ENCODE measurements at places on chromosomes 3 and 15. TPM values are rescaled to one million over a fixed set of nuclear protein-coding genes. Genes with fewer than 3 reads are reported as not detected.
A peak's percentile ranks its signal among the peaks of the same experiment; 100 is the strongest.

GRCh38 chr3:112642912-112643506 is 2.1 kb upstream of the CCDC80 start:
- no peak overlapping the region for H3K27ac ChIP-seq
- H3K27me3 ChIP-seq, result no peaks in the 10 kb centered on the region
- H3K36me3 ChIP-seq, result peaks cover 8% of the 10 kb centered on the region
- peaks cover 28% of the 10 kb centered on the region for H3K4me1 ChIP-seq

- H3K27ac ChIP-seq, result no peak overlapping the region
- H3K27me3 ChIP-seq, result no peaks in the 10 kb centered on the region
- peak; percentile 4 for DNase-seq
These were observed 79.2 kb upstream of the TPRG1 start for GRCh38 chr3:189092547-189092946.

DNA sequence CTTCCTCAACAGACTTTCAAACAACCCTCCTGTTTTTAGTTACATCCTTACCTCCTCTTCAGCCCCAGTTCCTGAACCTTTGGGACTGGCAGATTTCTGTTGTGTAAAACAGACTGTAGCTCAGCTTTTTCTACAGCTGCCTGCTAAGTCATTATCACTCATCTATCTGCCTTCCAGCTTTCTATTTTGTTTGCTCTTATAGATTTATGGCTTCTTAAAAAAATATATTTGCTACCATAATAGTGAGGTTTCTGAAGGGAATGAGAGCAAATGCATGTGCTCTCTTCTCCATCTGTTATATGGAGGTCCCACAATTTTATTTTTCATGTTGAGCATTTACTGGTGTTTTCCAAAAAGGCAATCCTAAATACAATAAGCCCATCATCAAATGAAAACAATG is 18.2 kb upstream of the GJD2 start:
- DNase-seq, result no peak
- no peak overlapping the region for H3K4me3 ChIP-seq
- no peaks in the 10 kb centered on the region for H3K4me1 ChIP-seq
- H3K27ac ChIP-seq, result no peak overlapping the region

DNA sequence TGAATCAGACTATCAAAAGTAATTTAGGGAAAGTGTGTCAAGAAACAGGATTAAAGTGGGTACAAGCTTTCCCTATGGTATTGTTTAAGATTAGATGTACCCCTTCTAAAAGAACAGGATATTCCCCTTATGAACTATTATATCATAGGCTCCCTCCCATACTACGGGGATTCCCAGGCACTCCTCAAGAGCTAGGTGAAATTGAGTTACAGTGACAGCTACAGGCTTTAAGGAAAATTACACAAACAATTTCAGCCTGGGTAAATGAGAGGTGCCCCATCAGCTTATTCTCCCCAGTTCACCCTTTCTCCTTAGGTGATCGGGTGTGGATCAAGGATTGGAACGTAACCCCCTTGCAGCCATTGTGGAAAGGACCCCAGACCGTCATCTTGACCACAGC is 240.8 kb upstream of the CNTN6 start:
- no peaks in the 10 kb centered on the region for H3K4me1 ChIP-seq
- H3K27ac ChIP-seq, result no peak overlapping the region
- H3K27me3 ChIP-seq, result no peaks in the 10 kb centered on the region
- H3K4me3 ChIP-seq, result no peak overlapping the region
- no peak for DNase-seq

The ZNF80 gene
- total RNA-seq, result not detected

DNA sequence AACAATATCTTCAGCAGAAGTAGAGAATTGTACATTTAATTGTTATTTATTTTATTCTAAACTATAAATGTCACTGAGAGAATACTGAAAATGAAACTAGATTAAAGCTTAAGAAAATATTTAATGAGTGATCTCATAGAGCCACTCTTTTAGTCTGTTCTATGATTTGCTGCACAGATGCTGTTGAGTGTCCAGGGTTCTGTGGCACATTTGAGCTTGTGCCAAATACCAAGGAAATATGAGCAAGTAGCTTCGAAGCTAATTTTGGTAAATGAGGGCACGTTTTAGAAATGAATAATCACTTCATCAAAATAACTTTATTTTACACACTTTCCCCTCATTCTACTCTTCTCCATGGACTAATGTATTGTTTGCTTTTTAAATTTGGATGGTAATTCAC is 53.6 kb upstream of the THRB start:
- no peaks in the 10 kb centered on the region for H3K36me3 ChIP-seq
- no peak for DNase-seq
- H3K27me3 ChIP-seq, result no peaks in the 10 kb centered on the region
- no peak overlapping the region for H3K27ac ChIP-seq
- no peaks in the 10 kb centered on the region for H3K4me1 ChIP-seq
- no peak overlapping the region for H3K4me3 ChIP-seq

DNA sequence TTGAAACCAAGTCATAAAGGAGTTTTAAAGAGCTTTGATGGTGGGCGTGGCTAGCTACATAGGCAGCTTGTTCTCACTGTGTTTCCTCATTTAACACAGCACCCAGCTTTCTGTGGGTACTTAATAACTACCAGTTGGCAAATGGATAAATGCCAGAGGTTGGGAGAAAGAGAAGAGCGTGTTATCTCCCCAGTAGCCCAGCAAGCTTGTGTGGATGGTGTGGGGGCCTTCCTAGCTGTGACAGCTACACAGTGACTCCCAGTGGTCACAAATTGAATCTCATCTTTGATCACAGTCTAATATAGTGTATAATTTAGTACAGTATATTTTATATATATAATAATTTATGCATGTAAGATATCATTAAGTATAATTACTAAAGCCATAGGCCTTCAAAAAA is 984.1 kb downstream of the EPHA3 start:
- H3K4me3 ChIP-seq, result no peak overlapping the region
- DNase-seq, result no peak
- H3K27me3 ChIP-seq, result no peaks in the 10 kb centered on the region
- H3K27ac ChIP-seq, result no peak overlapping the region
- H3K36me3 ChIP-seq, result no peaks in the 10 kb centered on the region

DNA sequence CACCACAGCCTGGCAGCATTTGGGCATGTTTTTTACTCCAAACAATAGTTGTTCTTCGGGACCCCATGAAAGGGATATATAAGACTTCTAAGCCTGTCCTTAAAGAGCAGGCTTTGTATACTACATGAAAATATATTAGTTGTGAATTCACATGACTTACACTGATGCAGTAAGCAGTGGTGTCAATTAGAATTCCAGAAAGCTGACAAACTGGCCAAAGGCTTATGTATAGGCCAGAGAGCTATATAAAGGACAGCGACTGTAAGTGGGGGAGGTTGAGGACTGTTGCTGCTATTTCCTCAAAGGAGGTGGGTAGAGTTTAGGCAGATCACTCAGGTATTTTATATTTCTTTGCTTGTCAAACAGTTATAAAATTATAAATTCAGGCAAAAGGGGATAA is 24.8 kb downstream of the KPNA4 start:
- no peak overlapping the region for H3K27ac ChIP-seq
- no peak overlapping the region for H3K4me3 ChIP-seq
- H3K36me3 ChIP-seq, result no peaks in the 10 kb centered on the region
- no peaks in the 10 kb centered on the region for H3K4me1 ChIP-seq
- no peaks in the 10 kb centered on the region for H3K27me3 ChIP-seq

The FILIP1L gene
- 8.4 TPM for total RNA-seq

- H3K36me3 ChIP-seq, result no peaks in the 10 kb centered on the region
- H3K27ac ChIP-seq, result no peak overlapping the region
- no peaks in the 10 kb centered on the region for H3K27me3 ChIP-seq
- no peaks in the 10 kb centered on the region for H3K4me1 ChIP-seq
- DNase-seq, result no peak
These were observed 224.0 kb downstream of the DPH6 start for GRCh38 chr15:35321926-35322325.

The KLF15 gene
- 7.9 TPM for total RNA-seq

DNA sequence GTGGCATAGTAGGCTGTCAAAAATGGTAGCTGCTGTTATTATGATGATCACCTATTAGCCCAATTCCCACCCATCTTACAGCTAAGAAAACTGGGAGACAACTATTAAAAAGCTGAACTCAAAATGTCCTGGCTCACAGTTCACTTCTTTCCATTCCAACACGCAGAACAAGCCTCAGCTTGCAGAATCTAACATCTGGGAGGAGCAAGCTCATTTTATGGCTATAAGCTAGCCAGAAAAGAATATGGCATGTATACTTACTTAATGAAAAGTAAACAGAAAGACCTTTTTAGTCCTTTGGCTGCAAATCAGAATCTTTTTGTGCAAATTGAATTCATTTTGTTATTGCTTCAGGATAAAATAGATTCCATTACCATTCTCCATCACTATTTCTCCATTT is 34.8 kb upstream of the CFAP20DC start:
- DNase-seq, result no peak
- H3K27ac ChIP-seq, result no peak overlapping the region
- H3K4me3 ChIP-seq, result no peak overlapping the region
- no peaks in the 10 kb centered on the region for H3K27me3 ChIP-seq
- no peaks in the 10 kb centered on the region for H3K4me1 ChIP-seq

The C3orf20 gene
- 0.06 TPM for total RNA-seq

- no peak overlapping the region for H3K4me3 ChIP-seq
- DNase-seq, result no peak
- no peak overlapping the region for H3K27ac ChIP-seq
- H3K4me1 ChIP-seq, result no peaks in the 10 kb centered on the region
- H3K27me3 ChIP-seq, result no peaks in the 10 kb centered on the region
These were observed 215.7 kb upstream of the THBS1 start for GRCh38 chr15:39365161-39365560.

- H3K4me1 ChIP-seq, result no peaks in the 10 kb centered on the region
- H3K27ac ChIP-seq, result no peak overlapping the region
- no peak overlapping the region for H3K4me3 ChIP-seq
- peaks cover 9% of the 10 kb centered on the region for H3K27me3 ChIP-seq
- DNase-seq, result no peak
These were observed 7.9 kb upstream of the BNC1 start for GRCh38 chr15:83292317-83292716.

GRCh38 chr15:82530006-82530405 is 10.3 kb downstream of the RPS17 start:
- H3K4me3 ChIP-seq, result no peak overlapping the region
- no peak for DNase-seq
- H3K4me1 ChIP-seq, result peaks cover 8% of the 10 kb centered on the region
- H3K36me3 ChIP-seq, result peaks cover 27% of the 10 kb centered on the region
- no peaks in the 10 kb centered on the region for H3K27me3 ChIP-seq
- H3K27ac ChIP-seq, result no peak overlapping the region

- DNase-seq, result peak; percentile 16
- H3K36me3 ChIP-seq, result no peaks in the 10 kb centered on the region
- no peak overlapping the region for H3K4me3 ChIP-seq
- no peak overlapping the region for H3K27ac ChIP-seq
- no peaks in the 10 kb centered on the region for H3K4me1 ChIP-seq
These were observed 384.7 kb downstream of the PDCD6IP start for GRCh38 chr3:34183114-34183513.

The CD96 gene
- 0.59 TPM for total RNA-seq

The SH3GL3 gene
- total RNA-seq, result 105 TPM

GRCh38 chr15:60970246-60971170 is 258.6 kb downstream of the RORA start:
- H3K36me3 ChIP-seq, result no peaks in the 10 kb centered on the region
- H3K4me1 ChIP-seq, result peaks cover 3% of the 10 kb centered on the region
- H3K4me3 ChIP-seq, result no peak overlapping the region
- no peaks in the 10 kb centered on the region for H3K27me3 ChIP-seq

DNA sequence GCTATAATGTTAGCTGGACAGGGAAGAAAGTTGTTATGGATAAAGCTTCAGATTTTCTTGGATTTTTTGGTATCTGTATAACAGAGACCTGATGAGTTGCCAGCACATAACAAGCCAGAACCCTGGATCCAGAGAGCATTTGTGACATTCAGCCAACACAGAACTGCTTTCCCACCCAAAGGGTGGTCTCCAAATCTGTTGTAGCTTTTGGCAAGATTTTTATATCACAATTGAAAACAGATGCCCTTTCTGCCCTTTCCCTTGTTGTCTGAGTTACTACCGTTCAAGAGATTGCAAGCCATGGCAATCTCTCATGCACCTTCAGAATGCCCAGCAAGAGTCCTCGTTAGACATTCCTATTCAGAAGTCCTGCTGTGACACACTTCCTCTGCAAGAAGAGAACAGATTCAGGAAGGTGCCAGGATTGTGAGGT is 107.6 kb upstream of the FGF7 start:
- peaks cover 7% of the 10 kb centered on the region for H3K36me3 ChIP-seq
- DNase-seq, result no peak
- H3K27me3 ChIP-seq, result no peaks in the 10 kb centered on the region

All from spinal cord (tissue), 10 donors.